Tibial nerve (tissue), 4 donors: ENCODE measurements at places on chromosomes 7 and 10.

DNA sequence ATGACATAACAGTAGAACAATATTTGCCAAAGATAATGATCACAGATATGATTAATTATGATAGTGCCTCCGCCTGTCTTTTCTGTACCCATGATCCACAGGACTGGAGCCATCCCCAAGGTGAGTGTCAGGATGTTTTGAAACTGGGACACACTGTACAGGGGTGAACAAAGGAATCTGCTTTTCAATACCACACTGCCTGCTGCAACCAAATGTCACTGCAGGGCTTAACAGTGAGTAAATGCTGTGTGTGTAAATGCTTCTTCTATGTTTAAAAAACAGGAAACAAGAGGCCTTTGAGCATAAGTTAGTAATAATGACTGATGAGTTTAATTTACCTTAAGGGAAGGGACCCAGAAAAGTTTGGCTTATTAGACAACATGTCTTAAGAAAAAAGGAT lies 65.2 kb downstream of the HBP1 start:
- DNase-seq: no peak

DNA sequence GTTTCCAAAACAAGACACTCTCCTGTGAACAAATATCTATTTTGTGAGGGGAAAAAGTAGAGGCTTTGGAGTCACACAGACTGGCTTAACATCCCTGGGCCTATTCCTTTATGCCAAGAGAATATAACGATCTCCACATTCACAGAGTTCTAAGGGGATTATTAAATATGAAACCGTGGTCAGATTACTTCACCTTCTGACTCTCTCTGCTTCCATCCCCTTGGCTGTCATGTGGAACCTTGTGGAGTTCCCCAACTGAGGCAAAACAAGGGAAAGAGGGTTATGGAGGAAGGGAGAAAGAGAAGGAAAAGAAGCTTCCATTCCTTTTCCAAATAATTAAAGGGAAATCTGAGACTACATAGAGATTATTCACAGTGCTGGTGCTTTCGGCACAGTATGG lies 55.5 kb upstream of the ATP6V0A4 start:
- DNase-seq: no peak

- DNase-seq: peak; percentile 62
These were observed 585 bp upstream of the POP7 start for GRCh38 chr7:100705320-100705752.

DNA sequence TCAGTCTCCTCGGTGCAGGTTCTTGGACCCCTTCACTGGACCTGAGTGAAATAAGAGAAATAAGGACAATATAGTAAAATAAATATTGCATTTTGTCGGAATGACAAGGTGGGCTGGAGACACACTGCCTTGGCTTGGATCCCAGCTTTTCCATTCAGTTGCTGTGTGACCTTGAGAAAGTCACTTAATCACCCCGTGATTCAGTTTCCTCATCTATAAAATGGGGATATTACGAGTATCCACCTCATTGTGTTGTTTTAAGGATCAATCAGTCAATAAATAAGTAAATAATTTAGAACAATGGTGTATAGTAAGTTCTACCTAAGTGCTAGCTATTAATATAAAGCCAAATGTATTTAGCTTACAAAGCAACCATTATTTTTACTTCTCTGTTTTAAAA lies 29.1 kb downstream of the HK1 start:
- no peak for DNase-seq

DNA sequence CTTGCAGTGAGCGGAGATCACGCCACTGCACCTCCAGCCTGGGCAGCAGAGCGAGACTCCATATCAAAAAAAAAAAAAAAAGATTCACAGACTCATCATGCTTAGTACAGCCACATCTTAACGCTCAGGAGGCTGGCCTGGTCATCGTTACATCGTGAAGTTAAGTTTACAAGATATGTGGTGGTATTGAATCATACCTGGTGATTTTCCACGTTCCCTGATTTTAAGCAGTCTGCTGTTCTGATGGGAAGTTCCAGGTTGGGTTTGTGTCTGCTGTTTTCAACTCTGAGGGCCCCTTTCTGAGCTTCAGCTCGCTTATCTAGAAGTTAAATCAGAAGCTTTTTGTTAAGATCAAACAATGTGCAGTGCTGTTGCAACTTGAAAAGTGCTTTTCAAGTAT lies 6.9 kb downstream of the PPP2R2D start:
- no peak for DNase-seq

DNA sequence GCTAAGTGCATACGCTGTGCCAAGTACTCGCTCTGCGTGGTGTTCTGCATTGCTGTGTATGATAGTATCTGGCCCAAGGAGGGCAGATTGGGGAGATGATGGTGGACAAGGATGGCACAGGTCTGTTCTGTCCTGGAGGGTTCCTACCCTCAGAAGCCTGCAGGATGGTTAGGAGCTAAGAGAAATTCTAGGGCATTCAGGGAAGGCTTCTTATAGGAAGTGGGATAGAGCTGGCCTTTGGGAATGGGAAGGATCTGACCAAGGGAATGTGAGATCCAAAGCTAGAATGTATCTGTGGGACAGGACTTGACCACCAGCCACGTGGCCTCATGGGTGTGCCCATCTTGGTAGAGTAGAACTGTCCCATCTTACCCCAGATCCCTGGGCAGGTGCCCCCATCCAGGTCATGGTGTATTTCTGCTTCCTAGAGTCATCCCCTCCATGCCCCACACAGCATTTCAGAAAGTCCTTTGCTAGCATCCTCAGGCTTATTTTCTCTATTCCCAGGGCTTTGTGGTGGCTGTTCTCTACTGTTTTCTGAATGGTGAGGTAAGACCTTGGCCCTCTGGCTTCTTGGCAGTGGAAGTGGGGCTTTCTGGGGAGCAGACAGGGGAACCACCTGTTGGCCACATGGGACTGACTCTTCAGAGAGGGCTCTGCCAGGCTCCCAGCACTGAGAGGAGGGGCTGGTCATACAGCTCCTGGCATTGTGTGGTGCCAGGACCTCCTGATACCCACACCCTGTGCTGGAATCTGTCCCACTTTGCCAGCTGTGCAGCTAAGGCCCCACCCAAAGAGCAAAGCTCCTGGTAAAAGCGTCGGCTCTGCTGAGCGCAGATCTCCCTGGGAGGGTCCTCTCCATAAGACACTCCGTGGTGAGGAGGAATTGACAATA lies 52.5 kb downstream of the ADCYAP1R1 start:
- DNase-seq: no peak

DNA sequence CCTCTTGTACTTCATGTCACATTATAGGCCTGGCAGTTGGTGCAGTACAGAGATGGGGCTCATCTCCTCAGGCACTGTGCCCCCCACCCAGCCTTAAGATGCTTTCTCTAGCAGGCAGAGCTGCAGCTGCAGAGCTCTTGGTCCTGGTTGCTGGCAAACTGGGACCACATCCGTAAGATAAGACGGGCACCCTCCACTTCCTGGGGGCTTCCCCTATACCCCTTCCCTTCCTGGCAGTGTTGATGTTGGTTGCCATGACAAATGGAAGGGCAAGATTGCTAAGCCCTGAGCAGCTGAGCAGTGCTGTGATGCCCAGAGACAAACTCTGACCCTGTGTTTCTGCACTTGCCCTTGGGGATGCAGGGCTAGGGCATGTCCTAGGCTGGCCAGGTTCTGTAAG lies 103.4 kb upstream of the ANLN start:
- DNase-seq: no peak

- DNase-seq: peak; percentile 76
These were observed at the start of gene BMI1 for GRCh38 chr10:22320591-22321155. Gene BMI1, plus strand, starts transcription at chr10:22321099. Its CDS starts 5,351 bp downstream, at chr10:22326450.

DNA sequence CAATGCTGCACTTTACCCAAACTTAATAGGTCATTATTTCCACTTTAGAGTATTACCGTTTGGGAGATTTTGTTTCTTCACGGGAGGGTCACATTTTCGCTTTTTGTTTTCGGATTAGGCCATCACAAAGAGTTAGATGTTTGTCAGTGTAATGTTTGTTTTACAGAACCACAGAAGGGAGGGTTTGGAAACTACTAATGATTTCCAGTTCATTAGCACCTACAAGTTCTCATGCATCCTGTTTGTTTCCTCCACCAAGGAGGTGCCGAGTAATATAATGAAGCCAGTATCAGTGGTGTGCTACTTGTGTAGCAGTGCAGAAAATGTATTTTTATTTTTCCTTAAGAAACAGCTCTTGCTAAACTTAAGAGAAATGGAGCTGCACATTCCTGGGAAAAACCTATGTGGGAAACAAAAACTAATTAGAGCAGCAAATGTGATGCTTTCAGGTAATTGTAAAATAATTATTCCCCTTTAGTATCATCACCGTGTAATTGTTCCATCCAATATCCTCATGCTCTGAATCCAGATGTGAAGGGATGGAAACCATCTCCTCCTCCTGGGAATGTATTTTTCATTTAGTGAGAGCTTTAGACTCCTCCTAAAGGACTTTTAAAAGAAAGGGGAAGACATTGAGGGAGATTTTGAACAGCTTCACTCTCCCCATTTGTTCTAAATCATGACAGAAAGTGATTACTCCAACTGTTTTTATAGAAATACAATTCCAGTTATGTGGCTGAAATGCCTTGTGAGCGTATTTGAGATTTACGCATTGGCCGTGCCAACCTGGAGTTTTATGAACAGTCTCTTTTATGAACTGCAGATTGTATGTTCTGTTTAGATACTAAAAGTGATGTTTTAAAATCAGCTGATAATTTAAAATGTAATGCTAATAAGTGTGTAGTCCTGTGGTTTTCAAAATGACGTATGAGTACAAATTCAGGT lies 5.6 kb downstream of the CELF2 start:
- no peak for DNase-seq

GRCh38 chr10:11004144-11005077 lies 13.3 kb upstream of the CELF2 start:
- no peak for DNase-seq

- DNase-seq: no peak
These were observed 163.8 kb downstream of the SVIL start for GRCh38 chr10:29470843-29471543.

DNA sequence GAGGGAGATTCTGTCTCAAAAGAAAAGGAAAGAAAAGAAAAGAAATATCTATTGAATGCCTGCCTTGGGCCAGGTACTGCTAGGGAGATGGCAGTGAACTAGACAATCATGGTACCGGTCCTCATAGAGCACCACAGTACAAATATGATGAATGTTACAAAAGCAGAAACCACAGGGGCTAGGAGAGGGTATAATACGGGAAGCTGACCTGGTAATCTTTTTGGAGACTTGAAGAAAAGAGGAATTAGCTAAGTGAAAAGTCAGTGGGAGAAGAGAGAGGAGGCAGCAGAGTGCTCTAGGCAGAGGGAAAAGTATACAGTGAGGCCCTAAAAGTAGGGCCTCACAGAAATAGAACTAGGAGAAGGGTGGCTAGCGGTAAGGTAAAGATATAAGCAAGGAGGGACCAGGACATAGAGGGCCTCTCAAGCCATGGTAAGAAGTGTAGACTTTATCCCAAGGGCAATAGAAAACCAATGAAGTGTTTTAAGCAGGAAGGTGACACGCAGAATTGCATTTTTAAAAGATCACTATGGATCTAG lies 42.8 kb upstream of the WNT8B start:
- no peak for DNase-seq

DNA sequence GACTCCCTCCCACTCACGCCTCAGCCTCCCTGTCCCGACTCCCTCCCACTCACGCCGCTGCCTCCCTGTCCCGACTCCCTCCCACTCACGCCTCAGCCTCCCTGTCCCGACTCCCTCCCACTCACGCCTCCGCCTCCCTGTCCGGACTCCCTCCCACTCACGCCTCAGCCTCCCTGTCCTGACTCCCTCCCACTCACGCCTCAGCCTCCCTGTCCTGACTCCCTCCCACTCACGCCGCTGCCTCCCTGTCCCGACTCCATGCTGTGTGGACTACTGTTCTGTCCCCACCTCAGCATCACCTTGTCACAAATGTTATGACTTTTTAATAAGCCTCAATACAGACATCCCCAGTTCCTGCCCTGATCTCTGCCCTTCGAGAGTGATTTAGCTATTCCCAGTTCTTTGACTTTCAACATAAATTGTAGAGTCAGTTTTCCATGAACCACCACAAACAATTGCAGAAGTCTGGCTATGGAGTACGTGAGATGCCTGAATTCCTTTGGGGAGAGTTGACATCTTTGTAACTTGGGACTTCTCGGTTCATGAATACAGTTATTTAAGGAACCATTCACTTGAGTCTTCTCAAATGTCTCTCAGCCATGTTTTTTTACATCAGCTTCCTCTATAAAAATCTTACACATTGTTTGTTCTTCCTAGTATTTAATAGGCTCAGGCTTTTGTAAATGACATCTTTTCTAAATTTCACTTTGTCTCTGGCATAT lies 71.9 kb downstream of the FOXL3 start:
- DNase-seq: no peak

DNA sequence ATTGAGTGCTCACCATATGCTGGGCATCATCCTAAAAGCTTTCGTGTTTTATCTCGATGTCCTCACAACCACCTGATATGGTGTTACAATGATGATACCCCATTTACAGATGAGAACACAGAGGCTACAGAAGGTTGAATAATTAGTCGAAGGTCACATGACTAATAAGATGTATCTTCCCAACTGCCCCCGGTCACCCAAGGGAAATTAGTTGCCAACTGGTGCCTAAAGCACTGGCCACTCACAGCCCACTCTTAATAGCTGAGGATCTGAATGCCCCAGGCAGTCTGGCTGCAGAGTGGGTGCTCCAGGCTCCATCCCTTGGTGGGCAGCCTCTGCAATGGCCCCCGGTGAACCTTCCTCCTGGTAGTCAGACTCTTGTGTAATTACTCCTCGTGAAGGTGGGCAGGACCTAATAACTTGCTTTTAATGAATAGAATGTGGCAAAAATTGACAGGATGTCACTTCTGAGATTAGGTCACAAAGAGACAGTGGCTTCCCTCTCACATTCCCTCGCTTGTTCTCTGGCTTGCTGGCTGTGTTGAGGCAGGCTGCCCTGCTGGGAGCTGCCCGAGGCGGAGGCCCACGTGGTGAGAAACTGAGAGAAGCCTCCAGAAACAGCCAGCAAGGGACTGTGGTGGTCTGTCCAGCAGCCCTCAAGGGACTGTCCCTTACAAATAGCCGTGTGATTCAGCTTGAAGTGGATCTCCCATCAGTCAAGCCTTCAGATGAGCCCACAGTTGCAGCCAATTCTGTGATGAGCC lies 109.4 kb downstream of the ARHGAP22 start:
- DNase-seq: no peak

- DNase-seq: no peak
These were observed 2.6 kb downstream of the ABCA13 start for GRCh38 chr7:48173756-48174382.

- DNase-seq: no peak
These were observed 110.4 kb downstream of the OSBPL3 start for GRCh38 chr7:24869572-24869971.

GRCh38 chr7:80881351-80881900 lies 37.4 kb downstream of the SEMA3C start:
- no peak for DNase-seq
